ENCODE measurements at places on chromosomes 12 and 14.

GRCh38 chr14:67532606-67532997, 488 bp upstream of the PLEKHH1 start:
- DNase-seq, result no peak

DNA sequence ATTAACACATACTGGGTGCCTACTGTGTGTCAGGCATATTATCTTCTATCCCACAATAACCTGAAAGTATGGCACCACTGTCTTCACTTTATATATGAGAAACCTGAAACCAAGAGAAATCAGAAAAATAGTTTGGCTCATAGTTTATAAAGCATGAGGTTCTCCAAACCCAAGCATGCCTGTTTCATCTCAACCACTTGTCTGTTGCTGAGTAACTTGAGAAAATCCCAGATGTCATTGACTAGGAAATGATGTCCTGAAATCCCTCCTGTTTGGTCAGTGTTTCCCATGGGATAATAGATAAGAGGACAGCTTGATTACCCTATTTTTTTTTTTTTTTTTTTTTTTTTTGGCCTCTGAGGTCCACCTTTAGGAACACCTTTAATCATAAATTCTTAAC, 2.6 kb upstream of the IFNG-AS1 start:
- no peak for DNase-seq

GRCh38 chr12:52877242-52877641, 27.6 kb downstream of the KRT8 start:
- no peak for DNase-seq

GRCh38 chr14:69190191-69190590, 1.1 kb upstream of the EXD2 start:
- no peak for DNase-seq

GRCh38 chr14:104343294-104343625, 204.9 kb downstream of the KIF26A start:
- DNase-seq, result no peak

GRCh38 chr14:50007123-50007903, 109.1 kb downstream of the VCPKMT start:
- peak; percentile 67 for DNase-seq

GRCh38 chr14:46769292-46769691, 117.7 kb upstream of the RPL10L start:
- no peak for DNase-seq

DNA sequence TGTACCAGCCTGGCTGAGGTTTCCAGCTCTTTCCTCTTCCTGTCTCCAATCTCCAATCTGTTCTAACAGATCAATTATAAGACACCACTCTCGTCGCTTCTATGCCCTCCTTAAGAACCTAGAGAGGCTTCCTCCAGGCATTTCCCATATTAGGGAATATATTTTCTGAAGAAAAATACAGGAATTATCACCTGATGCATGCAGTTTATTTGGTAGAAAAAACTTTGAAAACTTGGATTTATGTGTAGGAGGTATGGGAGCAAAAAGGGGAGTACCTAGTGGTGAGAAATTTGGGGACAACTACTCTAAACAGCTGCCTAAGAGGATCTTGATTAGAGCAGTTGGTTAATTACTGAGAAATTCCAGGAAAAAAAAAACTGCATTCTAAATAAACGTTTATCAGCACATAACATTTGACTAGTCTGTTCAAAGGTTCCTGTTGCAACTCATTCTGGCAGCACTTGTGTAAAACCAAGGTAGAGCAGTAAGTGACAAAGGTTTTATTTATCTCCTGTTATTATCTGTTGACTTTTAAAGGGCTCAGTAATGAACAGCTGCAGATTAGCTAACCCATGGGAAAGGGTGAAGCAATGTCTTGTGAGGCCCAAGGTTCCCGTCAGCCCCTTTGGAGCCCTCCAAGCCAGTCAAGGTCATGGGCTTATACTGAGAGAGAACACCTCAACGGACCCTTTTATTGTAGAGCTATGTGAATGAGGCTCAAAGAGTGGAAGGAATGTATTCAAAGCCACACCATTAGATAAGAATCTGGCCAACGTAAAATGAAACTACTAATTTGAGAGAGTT, 36.4 kb upstream of the NR1H4 start:
- DNase-seq, result no peak

DNA sequence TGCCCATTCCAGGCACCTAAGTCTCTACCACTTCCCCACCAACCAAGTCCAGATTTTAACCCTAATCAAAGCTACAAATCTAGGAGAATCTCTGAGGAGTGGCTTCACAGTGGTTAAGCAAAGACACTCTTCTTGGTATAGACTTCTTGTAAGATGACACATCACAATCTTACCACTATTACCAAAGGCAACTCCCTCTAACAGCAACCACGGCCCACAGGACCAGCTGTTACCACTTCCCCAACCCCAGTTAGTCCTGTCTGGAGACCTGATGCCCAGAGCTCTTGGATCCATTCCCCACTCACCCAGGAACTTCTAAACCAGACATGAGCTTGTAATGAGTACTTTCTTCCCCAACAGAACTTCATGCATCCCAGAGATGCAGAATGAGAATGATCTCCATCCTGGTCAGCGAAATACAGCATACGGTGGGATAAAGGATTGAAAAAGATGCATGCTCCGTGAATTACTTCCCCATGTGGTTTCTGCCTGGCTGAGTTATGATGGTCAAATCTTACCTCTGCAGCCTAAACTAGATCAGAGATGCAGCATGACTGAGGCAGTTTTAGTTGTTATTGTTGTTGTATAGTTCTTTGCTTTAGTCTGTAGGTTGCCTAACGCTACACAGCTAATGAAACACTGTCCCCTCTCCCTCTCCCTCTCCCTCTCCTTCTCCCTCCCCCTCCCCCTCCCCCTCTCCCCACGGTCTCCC, 87.7 kb upstream of the FOXN3 start:
- no peak for DNase-seq

DNA sequence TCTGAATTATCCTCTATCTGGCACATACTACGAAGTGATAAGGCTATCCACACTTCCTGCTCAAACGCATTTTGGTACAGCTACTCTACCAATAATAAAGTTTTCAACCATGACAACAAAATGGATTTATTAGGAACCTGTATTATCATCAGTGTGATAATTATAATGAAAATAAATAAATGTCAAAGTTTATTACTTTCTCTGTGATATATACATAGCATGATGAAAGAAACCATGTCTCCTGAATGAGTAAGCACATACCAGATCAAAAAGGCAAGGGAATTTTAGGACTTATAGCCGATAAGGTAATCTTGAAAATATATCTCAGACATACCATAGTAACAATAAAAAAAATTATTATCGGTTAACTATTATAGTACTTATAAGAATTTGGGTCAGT, 61.1 kb downstream of the CPNE8 start:
- no peak for DNase-seq

- DNase-seq, result no peak
Measured at GRCh38 chr12:63952995-63953394, 108.5 kb downstream of the SRGAP1 start.

DNA sequence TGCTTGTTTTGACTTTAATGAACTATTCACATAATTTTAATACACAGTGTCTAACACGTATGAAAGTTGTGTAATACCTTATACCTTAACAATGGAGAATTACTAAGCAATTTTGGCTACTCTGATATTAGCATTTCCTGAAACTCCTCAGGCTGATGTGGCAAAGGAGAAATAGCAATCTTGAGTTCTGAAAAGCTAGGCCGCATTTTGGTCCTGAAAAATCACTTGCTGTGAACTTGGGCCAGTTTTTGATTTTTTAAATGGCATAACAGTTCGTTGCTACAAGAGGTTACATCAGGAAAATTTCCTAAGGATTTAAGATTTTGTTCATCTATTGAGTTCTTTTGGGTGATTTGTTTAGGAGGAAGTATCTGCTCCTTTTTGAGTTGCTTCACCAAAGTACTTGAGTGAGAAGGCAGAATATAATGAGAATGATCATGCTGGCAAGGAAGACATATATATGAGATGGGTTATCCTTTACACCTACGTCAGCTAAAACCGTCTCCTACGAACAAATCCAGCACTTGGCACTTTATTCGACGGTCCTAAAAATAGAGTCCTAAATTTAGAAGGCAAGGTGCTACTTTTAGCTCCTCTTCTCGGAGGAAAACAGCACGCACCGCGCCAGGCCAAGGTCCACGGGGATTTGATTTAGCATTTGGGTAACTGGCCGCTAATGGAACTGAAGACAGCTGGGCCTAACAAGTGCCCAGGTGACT, 32.2 kb downstream of the MIA2 start:
- no peak for DNase-seq

DNA sequence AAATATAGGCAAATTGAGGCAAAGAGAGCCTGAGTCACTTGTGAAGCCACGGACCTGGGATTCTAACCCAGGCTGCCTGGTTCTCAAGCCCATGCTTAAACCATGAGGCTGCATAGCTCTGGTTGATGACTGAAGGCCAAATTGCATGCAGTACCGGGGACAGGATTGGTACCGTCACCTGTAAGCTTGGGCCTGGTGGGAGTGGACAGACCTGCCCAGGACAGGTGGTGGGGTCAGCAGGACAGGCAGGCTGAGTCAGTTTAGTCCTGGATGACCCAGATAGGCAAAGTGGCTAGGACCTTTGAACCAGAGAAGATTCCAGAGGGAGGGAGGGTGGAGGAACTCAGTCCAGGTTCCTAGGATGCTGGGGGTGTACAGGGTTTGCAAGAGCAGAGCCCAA, 25.8 kb downstream of the RIN3 start:
- no peak for DNase-seq

DNA sequence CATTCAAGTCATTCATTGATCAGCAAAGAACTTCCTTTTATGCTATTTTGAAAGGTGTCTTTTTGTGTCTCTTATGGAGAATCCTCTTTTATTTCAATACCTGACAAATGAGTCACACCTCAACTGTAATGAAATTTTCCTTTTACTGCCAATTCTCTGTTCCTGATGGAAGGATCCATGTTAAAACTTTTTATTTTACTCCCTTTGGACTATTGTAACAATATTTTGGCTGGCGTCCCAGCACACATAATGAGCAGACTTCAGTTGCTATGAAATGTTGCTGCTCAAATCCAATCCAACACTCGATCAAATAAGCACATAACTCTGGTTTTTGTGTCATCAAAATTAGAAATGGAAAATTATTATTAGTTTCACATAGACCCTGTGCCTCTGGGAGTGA, 21.9 kb upstream of the SLC15A5 start:
- DNase-seq, result no peak

GRCh38 chr12:93785249-93786010, 108.3 kb downstream of the CRADD start:
- DNase-seq, result no peak

DNA sequence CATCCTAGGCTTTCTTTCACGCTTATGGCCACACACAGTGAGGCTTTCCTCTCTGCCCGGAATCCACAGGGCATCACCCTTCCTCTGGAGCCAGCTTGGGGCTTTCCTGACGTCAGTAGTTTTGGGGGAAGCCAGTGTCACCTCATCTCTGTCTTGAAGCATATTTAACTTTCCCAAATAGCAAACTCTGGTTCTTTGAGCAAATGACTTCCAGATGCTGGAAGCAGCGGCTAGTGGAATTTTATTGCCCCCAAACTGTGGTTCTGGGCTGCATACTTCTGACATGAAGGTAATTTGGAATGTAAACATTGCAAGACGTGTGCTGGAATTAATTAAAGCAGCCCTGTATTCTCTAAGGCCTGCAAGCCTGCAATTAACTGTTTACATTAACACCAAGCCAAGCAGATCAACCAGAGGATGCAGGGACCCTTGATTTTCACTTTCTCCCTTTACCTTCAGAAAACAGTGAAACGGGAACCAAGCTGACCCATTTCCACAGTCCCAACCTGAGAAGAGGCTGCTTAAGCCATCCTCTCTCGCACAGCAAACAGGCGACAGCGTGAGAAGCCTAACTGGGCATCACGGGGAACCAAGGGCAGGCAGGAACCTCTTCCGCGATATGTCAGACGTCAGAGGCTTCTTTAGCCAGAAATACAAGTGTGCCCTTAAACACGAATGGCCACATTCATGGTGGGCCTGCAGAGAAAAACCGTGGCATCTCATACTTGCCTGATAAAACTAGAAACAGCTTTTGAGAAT, 258.4 kb downstream of the CACNA1C start:
- no peak for DNase-seq

DNA sequence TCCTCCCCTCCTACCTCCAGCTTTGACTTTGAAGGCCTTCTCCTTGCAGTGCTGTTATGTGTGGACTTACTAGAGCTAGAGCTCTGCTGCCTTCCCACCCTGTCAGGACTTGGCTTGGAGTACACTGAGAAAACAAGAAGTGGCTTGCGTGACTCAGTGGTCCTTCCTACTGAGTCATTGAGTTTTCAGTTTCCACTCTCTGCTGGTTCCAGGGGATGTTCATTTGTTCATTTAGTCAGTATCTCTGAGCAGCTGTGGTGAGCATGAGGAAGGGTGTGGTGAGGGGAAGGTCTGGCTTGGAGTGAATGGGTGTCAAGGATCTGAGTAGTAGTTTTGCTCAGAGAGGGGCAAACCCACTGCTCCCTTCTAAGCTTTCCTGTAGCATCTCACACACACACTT, 17.2 kb upstream of the ELK3 start:
- no peak for DNase-seq

DNA sequence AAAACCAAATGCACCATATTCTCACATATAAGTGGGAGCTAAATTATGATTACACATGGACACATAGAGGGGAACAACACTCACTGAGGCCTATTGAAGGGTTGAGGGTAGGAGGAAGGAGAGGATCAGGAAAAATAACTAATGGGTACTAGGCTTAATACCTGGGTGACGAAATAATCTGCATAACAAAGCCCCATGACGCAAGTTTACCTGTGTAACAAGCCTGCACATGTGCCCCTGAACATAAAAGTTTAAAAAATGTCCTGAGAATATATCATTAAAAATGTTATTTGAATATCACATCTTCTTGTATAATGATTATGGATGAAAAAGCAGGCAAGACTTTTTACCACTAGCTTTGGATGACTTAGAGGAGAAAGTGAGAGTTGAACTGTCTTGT, 138.0 kb upstream of the NOVA1 start:
- DNase-seq, result no peak

DNA sequence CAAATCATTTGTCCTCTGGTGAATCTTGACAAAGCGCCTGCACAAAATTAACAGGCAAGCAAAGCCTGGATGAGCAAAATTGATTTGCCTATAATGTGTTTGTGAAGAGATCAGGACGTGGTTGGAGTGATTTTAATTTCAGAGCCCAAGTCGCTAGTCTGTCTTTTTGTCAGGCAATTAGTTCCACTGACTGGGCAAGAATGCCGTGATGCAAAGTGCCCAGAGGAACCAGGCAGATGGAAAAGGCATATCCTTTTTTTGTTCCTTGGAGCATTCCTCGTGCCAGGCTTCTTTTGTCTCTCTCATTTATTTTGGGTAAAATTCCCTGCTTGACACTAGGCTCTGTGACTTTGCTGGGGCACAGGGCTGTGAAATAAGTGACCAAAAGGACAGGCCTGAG, 65.9 kb upstream of the CCDC198 start:
- no peak for DNase-seq

- no peak for DNase-seq
Measured at GRCh38 chr14:62179367-62180018, 417.3 kb downstream of the SNAPC1 start.

Measured in H7 (cell line).